ENCODE measurements at places on chromosomes 1 and 21.

- peak; percentile 55 for DNase-seq
These were observed 32.9 kb upstream of the ATP2B4 start for GRCh38 chr1:203593723-203594122.

DNA sequence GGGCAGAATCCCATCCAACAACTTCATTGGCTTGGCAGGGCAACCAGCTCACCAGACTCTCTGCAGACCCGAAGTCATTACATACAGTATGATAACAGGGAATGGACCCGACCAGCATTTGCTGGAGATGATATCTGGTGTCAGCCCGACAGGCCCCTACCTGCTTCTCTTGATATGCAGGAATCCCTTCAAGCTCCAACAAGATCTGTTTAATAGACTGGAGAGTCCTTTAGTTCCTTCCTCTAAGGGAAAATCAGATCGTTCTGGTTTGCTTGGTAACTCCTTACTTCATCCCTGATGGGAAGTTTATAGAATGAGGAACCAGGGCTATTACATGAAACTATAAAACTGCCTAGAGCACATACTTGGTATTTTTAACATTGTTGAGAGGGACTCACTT is 61.2 kb downstream of the EDARADD start:
- DNase-seq, result no peak

GRCh38 chr1:92567211-92567868 is 80.6 kb upstream of the GFI1 start:
- no peak for DNase-seq

- DNase-seq, result no peak
These were observed 4.6 kb upstream of the ENAH start for GRCh38 chr1:225657462-225657989.

- DNase-seq, result no peak
These were observed 607.1 kb downstream of the KCNT2 start for GRCh38 chr1:196001188-196001587.

DNA sequence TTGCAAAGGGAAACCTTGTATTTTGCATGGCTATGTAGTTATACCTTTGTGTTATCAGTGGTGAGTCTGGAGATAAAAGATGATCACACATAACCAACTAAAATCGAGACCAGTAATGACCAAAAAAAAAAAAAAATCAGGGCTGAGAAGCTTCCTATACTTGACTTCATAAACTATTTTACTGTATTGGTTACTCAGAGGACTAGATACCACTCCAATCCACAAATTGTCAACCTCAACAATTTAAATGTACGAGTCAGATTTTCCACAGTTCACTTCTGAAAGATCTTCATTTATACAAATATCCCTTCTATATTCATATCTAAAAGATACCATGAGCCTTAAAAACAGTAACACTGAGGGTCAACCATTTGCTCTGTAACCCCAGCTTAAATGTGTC is 71.7 kb downstream of the NRIP1 start:
- no peak for DNase-seq

- DNase-seq, result no peak
These were observed 125.0 kb downstream of the LYPLAL1 start for GRCh38 chr1:219298571-219299148.

DNA sequence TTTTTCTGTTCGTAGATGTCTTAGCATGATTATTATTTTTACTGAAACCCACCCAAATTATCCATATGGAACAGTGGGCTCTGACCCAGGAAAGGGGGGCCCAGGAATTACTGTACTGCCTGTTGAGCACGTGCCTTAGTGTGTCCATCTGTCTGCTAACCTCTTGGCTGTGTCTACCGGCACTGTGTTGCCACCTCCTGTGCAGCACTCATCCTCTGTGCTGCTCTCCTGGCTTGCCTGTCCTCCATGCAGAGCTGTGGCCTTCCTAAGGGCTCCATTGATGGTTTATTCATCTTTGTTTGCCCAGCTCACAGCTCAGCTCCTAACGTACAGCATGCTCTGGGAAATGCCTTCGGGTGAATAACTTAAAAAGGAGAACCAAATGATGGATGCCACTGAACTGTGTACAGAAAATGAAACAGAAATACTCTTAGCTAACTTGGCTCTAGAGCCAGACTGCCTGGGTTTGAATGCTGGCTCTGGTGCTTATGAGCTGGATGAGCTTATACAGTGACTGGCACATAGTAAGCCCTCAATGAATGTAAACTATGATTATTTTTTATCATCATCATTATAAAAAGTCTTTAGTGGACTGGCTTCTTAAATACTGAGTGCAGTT is 11.4 kb upstream of the RPTN start:
- no peak for DNase-seq

DNA sequence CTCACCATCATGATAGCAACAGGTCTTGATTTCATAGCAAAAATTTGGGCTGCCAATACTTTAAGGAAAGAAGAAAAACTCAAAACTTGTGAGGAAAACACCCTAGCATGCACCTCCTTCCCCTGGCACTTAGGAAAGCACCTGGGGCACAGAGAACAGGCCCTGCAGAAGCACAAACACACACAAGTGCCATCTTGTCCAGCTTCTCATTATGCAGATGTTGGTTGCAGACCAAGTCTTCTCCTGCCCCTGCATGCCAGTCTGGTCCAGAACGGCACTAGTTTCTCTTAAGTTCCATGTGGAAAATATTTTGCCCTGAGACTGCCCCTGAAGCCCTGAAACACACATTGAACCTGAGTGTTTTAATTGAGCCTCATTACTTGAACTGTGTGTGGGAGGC is 6.3 kb upstream of the ETV3 start:
- DNase-seq, result no peak

DNA sequence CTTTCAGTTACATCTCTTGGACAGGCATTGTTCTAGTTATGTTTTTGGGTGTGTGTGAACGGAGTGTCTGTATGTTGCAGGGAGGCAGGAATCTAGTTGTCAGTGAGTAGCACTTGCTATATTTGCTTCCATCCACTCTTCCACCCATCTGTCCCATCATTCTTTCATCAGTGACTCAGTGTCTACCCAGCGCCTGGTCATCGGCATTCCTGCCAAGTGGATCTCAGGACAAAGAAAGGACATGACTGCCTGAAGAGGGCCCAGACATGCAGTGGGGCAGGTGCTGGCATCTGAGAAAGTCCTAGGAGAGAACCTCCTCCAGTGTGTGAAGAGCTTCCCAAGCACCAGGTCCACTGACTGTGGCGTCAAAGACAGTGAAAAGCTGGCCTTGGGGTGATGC is 27.3 kb upstream of the MAGOH start:
- DNase-seq, result no peak

DNA sequence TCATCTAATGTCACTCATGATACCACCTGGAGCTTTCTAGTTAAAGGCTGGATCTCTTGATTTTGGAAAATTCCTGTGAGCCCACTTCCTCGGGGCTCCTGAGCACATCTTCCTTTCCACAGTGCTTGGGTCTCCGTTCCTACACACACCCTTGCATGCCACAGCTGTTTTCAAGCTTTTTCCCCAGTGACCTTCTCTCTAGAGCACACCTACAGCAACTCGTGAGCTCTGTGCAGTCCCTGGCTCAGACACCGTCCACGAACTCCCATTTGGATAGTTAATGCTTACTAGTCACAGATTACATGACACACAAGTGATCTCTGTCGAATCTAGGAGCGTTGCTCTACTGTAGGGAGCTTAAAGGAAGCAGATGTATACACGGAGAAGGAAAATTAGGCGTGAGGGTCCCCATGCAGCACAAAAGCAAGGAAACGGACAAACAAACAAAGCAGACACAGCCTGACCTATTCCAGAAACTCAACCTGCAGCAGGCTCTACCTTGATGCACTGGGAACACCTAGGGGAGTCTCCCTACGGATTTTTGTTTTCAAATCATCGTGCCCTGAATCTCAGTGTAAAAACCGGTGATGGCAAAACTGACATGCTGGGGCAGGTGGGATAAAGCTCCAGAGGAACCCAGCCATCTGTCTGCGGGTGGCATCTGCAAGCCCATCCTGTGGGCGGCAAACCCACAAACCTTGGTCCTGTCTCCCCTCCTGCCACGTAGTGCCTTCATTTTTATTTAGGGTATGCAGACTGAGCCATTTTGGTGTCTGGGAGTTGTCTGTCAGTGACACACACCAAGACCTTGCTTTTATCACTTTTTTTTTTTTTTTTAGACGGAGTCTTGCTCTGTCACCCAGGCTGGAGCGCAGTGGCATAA is 177.8 kb downstream of the RUNX1 start:
- no peak for DNase-seq

DNA sequence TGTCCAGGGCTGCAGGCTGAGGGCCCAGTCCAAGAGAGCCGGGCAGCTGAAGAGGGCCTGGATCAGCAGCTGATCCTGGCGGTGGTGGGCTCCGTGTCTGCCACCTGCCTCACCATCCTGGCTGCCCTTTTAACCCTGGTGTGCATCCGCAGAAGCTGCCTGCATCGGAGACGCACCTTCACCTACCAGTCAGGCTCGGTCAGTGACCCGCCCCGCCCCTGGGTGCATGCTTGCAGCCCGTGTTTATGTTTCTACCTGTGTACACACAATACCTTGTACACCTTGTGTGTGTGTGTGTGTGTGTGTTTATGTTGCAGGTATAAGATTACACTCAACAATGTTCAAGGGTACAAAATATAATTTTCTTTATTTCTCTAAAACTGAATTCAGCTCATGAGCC is 13.0 kb downstream of the TIE1 start:
- DNase-seq, result no peak

Measured in WTC11 (cell line).